ENCODE measurements at places on chromosomes 7 and 10. TPM values are rescaled to one million over a fixed set of nuclear protein-coding genes. Genes with fewer than 3 reads are reported as not detected.

Gene PNLIPRP2
- total RNA-seq, result not detected

Gene GHRHR
- not detected for total RNA-seq

Gene TRIM50
- not detected for total RNA-seq

Gene JAZF1
- 0.30 TPM for total RNA-seq

Gene ACBD7
- total RNA-seq, result 8.2 TPM

Gene UBTD1
- total RNA-seq, result 17.1 TPM

Gene CDHR1
- total RNA-seq, result not detected

Gene FGFBP3
- 0.68 TPM for total RNA-seq

Gene CALCR
- total RNA-seq, result not detected

Data from PC-9 (cell line).